ENCODE measurements at places on chromosomes 3 and 15.

DNA sequence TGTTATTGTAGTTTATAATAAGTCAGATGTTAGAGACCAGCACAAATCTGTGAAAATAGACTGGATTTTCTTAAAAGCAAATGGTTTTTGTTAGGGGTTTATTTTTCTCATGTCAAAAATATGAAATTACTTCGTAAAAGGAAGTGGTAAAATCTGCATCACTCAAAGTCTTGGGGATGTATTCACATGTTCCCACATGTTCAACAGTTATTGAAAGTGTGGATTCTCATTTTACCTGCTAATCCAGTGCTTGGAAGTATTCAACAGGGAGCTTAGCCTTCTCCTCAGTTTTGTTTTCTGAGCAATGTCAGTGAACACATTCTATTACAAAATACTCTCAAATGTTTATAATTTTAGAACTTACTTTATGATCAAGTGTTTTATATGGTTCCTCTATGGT lies 352.0 kb downstream of the SOX2 start:
- no peaks in the 10 kb centered on the region for H3K4me1 ChIP-seq
- H3K27ac ChIP-seq = no peak overlapping the region
- H3K36me3 ChIP-seq = no peaks in the 10 kb centered on the region
- DNase-seq = no peak
- no peaks in the 10 kb centered on the region for H3K27me3 ChIP-seq

- no peaks in the 10 kb centered on the region for H3K27me3 ChIP-seq
- DNase-seq = no peak
- H3K36me3 ChIP-seq = no peaks in the 10 kb centered on the region
- H3K4me3 ChIP-seq = no peak overlapping the region
- H3K4me1 ChIP-seq = peaks cover 68% of the 10 kb centered on the region
Observed at GRCh38 chr3:116256843-116257485, 188.3 kb downstream of the LSAMP start.

GRCh38 chr15:66193066-66193465 lies 60.5 kb downstream of the MEGF11 start:
- H3K4me3 ChIP-seq = no peak overlapping the region
- H3K4me1 ChIP-seq = no peaks in the 10 kb centered on the region
- no peak for DNase-seq
- no peaks in the 10 kb centered on the region for H3K36me3 ChIP-seq

DNA sequence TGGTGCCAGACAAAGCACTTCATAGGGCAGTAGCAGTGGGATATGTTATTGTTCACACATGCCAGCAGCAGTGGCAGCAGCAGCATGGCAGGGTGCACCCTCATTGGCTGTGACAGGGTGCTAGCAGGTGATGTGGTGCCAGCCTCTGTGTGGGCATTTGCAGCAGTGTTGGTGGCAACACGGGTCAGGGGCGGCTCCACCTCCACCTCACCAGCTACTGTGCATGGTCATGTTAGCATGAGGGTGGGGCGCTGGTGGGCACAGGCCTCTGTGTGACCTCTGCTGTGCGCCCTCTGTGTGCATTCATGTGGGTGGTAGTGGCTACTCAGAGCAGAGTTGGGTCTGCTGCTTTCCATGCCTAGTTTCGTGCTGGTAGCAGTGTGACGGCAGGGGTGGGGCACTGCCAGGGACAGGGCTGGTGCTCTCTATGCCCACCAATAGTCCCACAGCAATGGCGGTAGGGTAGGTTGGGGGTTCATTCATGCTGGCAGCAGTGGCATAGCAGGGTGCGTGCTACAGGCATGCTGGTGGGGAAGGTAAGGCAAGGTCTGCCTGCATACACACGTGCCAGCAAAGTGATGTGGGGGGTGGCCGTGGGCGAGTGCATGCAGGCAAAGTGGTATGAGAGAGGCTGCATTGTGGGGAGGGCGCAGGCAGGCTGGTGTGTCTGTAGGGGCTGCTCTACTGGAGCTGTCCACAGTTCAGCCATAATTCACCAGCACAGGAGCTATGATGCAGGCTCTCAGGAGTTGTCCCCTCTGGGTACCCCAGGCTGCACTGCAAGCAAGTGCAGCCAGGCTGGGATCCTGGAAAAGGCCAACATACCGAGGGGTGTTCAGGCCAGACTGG lies 402.7 kb downstream of the GRM7 start:
- DNase-seq = no peak
- H3K36me3 ChIP-seq = no peaks in the 10 kb centered on the region
- H3K4me3 ChIP-seq = no peak overlapping the region
- H3K4me1 ChIP-seq = no peaks in the 10 kb centered on the region
